ENCODE measurements at places on chromosomes 6 and 20.
A peak's percentile ranks its signal among the peaks of the same experiment; 100 is the strongest.

- DNase-seq = no peak
Measured at GRCh38 chr20:6766433-6766832, 1.1 kb upstream of the BMP2 start.

DNA sequence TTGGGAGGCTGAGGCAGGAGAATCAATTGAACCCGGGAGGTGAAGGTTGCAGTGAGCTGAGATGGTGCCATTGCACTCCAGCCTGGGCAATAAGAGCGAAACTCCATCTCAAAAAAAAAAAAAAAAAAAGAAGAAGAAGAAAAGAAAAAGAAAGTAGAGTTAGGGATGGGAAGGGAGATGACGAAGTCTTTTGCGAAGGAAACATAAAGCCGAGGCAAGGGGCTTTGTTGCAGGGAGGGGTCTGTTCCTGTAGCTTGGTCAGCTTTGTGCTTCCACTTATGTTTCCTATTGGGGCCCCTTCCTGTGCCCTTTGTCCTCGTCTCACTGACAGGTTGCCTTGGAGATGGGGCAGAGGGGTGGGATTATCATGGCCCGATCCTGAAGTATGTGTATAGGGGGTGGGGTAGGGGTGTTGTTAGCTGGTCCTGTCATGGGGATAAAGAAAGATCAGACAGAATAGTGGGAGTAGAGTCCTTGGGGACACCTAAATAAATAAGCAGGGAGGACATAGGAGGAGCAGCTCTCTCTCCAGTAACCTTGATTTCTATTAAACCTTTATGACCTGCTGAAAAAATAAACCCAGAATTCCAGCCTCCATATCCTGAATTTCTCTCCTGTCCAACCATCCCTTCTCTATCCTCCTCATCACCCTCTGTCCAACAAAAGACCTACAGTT is 1.1 kb upstream of the CLIC1 start:
- no peak for DNase-seq

GRCh38 chr6:2072453-2072852 is 173.0 kb downstream of the GMDS start:
- peak; percentile 17 for DNase-seq

GRCh38 chr6:87054143-87054833 is 40.6 kb downstream of the CGA start:
- no peak for DNase-seq

GRCh38 chr20:62739581-62740285 is 31.1 kb downstream of the NTSR1 start:
- DNase-seq = peak; percentile 72

DNA sequence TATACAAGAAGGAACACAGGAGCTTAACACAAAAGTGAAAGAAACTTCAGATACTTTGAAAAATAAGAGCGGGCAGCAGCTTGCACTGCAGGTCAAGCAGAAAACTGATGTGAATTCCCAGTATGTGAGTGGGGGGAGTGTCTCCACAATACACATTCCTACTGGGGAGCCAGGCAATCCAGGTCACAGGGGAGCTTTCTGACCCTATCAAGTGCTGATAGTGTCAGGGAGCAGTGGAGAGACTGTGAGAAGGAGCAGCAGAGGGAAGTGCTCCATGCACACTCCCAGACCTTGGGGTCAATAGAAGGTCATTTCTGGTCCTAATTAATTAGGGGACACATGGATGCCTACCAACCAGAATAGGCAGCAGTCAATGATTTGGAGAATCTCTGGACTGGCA is 59.4 kb downstream of the PDSS2 start:
- no peak for DNase-seq

GRCh38 chr6:31128093-31128676 is 7.9 kb upstream of the CDSN start:
- peak; percentile 72 for DNase-seq

GRCh38 chr6:79686707-79687309 is 55.7 kb downstream of the SH3BGRL2 start:
- DNase-seq = no peak

GRCh38 chr6:42503894-42504293 is 52.2 kb upstream of the TRERF1 start:
- no peak for DNase-seq

DNA sequence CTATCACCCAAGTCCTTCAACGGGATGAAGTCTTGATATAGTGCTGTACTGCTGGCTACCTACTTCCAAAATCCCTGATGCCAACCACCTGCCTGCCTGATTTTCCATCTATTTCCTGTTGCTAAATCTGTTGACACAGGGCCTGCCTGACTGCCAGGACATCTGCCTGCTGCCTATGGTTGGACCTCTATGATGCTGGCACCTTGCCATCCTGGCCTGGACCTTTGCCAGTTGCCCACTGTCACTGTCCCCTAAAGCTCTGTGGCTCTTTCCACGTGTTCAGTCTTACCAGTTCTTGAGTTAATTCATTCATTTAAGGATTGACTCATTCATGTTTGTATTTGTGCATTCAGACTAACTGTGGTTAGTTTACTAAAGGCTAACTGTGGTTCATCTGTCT is 9.2 kb upstream of the RGS17 start:
- no peak for DNase-seq

DNA sequence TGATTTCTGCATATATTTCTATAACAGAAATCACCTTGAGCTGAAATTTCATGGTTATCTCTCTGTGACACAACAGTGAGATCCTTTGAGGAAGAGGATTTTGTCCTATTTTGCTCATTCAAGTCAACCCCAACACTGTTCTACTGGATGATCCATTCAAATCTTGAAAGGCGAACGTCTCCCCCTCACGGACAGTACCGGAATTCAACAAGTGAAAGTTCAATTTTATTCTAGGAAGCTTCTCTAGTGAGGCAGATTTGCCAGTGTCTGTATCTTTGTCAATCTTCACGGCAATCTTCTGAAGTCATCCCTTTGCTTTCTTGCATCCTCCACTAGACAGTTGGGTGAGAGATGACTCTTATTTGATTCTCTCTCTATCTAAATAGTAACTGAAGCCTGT is 91.7 kb upstream of the PDE7B start:
- no peak for DNase-seq

DNA sequence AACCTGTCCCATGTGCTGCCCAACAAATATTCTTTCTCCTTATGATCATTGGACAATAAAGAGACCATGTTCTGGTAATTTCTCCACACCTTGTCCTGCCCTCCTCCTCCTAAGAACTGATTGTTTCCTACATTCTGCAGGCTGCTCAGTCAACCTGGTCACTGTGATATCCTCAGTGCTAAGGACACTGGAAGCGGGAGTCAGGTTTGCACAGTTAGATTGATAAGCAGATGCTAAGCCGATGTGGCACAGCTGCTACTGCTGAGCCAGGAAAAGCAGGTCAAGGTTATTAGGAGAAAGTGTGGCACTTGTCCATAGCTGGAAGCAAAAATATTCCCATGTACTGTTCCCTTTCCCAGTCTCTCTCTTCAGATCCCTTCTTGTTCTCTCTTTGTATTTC is 154.8 kb downstream of the TFAP2B start:
- no peak for DNase-seq

- no peak for DNase-seq
Measured at GRCh38 chr6:124699038-124699437, 263.2 kb upstream of the RNF217 start.

DNA sequence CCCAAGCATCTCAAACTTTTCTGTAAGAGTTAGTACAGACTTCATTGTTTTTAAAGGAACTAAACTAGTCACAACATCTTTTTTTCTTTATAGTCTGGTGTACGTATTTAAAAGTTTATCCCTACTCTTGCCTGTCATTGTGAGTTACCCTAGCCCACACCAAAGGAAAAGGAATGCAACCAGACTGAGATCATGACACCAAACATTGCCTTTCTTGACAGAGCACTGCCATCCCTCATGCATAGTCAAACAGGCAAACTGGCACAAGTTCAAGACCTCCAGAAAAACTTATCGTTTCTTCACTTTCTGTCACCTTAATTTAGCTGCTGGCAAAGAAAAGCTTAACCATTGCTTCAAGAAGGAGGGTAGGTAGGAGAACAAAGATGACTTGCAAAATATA is 448.4 kb upstream of the MANEA start:
- DNase-seq = no peak

- DNase-seq = no peak
Measured at GRCh38 chr6:31770860-31771259, 6.3 kb downstream of the VWA7 start.

DNA sequence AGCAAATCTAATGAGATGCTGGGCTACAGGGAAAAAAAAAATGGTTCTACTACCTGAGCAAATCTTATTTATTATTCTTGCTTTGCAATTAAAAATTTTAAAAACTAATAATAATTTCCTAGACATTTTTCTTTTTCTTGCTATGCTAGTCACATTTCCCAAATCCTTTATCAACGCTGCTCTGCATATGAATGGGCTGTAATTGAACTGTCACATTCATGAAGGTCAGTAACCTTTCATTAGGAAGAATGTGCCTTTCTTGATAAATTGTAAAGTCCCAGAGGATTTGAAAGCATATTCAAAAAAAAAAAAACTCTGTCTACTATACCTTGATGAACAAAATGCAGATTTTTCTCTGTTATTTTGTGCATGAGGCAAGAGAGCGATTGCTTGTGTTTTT is 538.7 kb upstream of the ID4 start:
- DNase-seq = no peak

GRCh38 chr6:132128424-132128823 is 177.3 kb upstream of the CCN2 start:
- no peak for DNase-seq

DNA sequence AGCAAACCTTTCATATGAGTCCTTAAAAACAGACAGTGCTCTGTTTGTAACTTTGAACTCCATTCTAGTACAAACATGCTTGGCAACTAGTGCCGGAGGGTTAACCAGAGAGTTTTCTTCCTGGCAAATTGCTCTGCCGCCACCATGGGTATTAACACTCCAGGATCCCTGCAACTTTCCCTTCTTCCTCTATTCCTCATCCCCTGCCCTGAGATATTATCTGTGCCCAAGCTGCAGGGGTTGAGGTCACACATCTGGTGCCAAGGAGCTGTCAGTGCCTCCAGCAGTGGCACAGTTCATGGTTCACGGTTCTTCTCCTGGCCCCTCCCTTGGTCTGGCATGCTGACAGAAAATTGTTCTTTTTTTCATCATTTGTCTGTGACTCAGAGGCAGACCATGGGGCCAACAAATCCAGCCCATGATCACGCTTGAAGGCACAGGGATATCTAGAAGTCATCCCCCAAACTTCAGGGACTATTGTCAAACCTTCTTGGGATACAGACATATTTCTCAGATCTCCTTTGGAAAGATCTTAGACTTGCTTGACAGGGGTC is 77.5 kb downstream of the ATXN1 start:
- peak; percentile 96 for DNase-seq

DNA sequence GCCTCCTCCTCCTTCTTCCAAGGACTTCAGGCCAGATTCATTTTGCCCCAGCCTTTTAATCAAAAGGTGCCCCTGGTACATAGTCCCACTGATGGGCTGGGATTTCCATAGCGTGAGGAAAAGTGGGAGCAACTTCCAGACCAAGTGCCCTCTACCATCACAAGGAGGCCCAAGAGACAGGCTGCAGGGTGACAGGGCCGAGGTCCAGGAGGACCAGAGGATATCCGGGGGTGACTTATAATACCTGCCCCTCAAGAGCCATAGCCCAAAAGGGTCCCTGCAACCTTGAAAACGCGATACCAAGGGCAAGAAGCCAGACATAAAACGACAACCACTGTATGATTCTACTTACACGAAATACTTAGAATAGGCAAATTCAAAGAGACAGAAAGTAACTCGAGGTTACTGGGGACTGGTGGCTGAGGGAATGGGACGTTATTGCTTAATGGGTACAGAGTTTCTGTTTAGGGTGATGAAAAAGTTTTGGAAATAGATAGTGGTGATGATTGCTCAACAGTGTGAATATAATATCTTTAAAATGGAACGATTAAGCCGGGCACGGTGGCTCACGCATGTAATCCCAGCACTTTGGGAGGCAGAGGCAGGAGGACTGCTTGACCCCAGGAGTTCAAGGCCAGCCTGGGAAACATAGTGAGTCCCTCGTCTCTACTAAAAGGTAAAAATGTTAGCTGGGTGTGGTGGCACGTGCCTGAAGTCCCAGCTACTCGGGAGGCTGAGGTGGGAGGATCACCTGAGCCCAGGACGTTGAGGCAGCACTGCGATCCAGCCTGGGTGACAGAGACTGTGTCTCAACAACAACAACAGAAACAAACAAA is 71.9 kb downstream of the NOL4L start:
- no peak for DNase-seq

- no peak for DNase-seq
Measured at GRCh38 chr6:110430236-110430635, 14.9 kb upstream of the DDO start.

- no peak for DNase-seq
Measured at GRCh38 chr6:23633996-23634395, 492.0 kb upstream of the NRSN1 start.

DNA sequence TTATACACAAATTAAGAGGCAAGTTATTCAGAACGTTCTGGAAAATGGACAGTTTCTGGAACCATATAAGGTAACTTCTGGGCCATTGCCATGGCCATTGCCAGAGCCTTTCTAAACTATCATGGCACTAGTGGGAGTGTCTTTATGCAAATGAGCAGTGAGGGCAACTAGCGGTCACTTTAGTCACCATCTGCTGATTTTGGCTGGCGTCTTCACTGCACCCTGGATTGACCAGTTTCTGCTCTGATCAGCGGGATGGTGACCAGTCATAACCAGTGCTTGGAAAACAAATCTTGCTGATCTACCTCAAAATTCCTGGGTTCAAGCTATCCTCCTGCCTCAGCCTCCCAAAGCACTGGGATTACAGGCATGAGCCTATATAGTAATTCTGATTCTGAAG is 7.3 kb upstream of the SNTA1 start:
- DNase-seq = peak; percentile 60

- no peak for DNase-seq
Measured at GRCh38 chr6:168535711-168536110, 94.7 kb downstream of the SMOC2 start.

DNA sequence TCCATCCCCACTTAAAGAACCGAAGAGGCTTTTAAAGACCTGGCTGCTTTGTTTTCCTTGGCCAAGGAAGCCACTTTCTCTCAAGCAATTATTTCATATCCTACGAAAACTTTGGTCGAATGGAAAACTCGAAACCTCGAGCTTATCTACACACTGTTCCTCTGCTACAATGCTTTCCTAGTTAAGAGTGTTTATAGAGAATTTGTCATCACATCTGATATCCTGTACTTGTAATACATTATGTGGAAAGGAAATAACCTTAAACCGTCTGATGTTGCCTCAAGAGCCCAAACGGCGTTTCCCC is 28.1 kb downstream of the TFAP2B start:
- no peak for DNase-seq

Data from MCF 10A (cell line).